ENCODE measurements at places on chromosomes 7 and 10.

- DNase-seq = no peak
These were observed 35.3 kb upstream of the EGR2 start for GRCh38 chr10:62851442-62851841.

DNA sequence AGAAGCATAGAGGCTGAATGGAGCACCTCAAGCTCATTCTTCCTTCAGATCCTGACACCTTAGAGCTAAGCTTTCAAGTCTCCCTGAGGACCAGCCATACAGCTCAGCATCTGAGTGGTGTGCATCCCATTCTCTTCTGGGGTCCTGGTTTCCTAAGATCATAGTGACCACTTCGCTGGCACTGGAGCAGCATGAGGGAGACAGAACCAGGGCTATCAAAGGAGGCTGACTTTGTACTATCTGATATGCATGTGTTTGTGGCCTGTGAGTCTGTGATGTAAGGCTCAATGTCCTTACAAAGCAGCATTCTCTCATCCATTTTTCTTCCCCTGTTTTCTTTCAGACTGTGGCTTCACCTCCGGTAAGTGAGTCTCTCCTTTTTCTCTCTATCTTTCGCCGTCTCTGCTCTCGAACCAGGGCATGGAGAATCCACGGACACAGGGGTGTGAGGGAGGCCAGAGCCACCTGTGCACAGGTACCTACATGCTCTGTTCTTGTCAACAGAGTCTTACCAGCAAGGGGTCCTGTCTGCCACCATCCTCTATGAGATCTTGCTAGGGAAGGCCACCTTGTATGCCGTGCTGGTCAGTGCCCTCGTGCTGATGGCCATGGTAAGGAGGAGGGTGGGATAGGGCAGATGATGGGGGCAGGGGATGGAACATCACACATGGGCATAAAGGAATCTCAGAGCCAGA, 31.0 kb downstream of the PRSS2 start:
- DNase-seq = no peak

DNA sequence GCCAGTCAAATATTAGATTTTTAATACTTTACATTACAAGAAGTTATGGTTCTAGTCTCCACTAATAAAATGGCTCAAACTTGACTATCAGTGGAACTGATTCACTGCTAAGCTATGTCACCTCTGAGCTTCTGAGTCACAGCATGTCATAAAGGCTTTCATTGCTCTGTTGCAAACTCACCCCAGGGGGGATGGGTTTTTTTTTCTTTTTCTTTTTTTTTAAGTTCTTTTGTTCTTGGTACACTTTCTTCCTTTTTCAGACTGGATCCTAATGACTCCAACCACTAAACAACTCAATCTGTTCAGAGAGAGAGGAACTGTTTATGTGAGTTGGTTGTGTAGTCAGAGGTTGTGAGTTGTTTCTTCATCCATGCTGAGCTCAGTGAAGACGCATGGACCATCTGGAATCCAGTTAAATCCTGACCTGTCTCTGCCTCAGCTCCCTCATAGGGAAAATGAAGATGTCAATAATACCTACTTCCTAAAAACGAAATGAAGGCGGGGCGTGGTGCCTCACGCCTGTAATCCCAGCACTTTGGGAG, 11.0 kb downstream of the MYOF start:
- DNase-seq = no peak

DNA sequence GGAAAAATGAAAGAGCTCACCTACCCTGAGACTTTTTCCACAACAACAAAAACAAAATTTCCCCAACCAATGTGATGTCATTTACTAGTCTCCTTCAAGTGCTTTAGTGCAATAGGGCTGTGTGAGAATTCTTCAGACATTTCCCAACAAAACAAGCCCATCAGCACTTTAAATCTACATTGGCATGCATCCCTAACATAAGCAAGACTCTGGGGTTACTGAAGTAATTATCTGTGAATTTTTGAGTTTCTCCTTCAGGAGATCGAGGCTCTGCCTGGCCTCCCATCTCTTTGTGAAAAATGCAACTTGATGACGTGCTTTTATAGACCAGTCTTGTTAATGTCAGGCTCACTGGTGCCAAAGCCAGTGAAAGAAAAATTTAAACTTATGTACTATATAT, 255.6 kb downstream of the GFRA1 start:
- DNase-seq = no peak

DNA sequence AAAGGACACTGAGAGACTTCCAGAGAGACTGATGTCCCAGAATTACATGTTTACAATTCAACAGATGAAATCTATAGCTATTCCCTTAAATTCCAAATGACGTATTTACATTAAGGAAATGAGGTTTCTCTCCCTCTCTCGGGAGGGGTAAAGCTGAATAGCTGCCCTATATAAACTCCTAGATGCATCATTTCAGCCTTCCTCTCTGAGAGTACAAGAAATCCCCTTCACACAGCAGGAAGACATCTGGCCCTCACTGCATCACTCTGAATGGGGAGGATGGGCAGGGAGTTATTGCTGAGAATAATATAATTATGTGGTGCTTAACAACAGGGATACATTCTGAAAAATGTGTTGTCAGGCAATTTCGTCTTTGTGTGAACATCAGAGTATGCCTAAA, 11.0 kb downstream of the POT1 start:
- no peak for DNase-seq

- DNase-seq = no peak
These were observed 269.5 kb downstream of the TSPAN12 start for GRCh38 chr7:120588416-120588815.

- DNase-seq = no peak
These were observed 904 bp upstream of the DPYSL4 start for GRCh38 chr10:132185601-132186487.

DNA sequence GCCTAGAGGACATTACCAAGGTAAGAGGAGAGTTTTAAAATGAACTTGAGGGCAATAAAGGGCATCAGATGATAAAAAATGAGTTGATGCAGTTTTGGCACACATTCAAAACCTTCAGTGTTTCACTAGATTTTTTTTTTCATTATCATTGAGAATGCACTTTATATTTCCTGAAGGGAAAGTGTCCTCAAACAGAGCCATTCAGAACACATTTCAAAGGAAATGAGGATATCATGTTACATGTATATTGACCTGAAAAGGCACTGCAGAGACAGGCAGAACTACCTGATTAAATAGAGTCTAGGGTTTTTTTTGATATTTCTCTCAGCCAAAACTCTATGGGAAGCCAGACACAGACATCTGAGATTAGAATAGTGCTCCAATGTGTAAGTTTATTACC, 454.0 kb downstream of the NEBL start:
- no peak for DNase-seq

GRCh38 chr10:34644224-34644623, 170.9 kb downstream of the PARD3 start:
- no peak for DNase-seq

DNA sequence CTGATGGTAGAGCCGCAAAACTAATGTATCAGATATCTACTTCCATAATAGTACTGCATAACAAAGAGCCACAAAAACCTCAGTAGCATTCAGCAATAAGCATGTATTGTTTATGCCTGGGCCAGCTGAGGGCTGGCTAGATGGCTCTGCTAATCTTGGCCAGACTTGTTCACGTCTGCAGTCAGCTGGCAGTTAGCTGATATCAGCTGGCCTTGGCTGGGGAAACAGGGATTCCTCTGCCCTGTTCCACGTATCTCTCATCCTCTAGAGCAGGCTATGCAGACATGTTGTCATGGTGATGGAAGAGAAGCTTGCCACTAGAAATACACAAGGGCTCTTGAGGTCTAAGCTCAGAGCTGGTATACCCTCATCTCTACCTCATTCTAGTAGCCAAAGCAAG, 62.9 kb downstream of the GRM8 start:
- no peak for DNase-seq

GRCh38 chr10:9645404-9645803, 1372.3 kb upstream of the CELF2 start:
- DNase-seq = no peak

DNA sequence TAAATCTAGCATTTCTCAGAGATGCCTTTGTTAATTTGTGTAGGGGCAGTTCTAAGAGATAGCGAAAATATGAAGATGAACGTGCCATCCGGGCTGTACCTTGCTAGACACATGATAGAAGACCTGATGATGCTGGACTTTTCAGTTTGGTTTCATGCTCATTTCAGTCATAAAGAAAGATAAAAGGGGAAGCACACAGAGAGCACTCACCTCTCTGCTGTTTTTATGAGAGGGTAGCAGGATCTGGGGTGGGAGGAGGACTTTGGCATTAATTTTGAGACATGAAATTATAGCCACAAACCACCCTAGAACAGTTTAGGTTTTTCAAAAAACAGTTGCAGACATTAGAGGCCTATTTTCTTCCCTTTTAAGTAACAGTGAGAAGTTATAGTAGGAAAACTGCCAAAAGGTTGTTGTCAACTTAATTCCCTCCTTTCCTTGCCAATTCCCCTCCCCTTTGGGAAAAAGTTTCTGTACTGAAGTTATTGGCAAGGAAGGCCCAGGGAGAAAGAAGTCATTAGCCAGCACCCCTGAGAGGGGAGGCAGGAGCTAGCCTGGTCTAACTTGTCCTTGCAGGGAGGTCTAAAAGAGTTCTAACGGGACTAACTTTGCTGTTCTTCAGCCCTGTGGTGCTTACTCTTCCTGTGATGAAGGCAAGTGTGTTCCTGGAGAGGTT, 2.6 kb downstream of the ST7 start:
- DNase-seq = no peak

GRCh38 chr7:103048833-103049232, 25.8 kb downstream of the FBXL13 start:
- DNase-seq = no peak

GRCh38 chr7:50304129-50304910, at the start of gene IKZF1:
TSS of gene IKZF1 (plus strand) at chr7:50304716. CDS start at chr7:50319062, 14,346 bp downstream.
- no peak for DNase-seq

- no peak for DNase-seq
These were observed 267.5 kb upstream of the SP4 start for GRCh38 chr7:21160401-21160800.

DNA sequence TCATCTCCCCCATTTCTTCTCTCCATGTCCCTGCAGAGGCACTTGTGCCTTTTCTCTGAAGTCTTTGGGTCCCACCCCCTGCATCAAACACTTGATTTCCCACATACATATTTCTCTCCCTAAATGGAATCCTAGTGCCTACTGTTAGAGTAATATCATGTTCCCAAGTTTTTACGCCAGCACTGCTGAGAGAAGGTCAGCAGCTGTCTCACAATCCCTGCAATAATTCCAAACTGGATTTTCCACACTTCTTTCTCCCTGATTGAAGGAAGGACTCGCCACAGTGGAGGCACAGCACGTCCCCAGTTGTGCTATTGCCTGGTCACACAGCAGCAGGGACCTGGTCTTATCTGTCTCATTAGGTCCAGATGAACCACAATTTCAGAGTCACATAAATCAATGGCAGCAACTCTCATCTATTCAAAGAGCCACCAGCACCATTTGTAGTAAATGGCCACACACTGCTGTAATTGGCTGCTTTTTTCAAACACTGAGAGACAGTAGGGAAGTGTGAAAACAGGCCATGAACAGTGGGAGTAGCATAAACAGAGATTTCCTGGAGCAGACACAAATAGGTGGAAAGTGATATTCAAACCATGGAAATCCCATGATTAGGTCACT, 605.5 kb downstream of the XPNPEP1 start:
- no peak for DNase-seq

DNA sequence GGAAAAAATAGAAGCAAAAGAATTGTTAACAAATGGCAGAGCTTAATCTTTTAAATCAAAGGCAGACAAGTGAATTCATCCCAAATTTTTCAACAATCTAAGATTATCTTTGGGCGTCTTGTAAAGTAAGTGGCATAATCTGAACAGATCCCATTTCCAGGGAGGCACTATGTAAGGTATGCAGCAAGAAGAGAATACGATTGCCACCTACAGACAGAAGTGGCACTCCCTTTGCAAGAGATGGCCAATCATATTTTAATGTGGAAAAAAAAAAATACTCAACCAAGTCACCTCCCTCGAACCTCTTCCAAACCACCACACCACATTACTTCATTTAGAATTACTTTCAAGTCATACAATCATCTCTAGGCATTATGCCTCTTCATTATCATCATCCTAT, 4.0 kb downstream of the GFRA1 start:
- no peak for DNase-seq

DNA sequence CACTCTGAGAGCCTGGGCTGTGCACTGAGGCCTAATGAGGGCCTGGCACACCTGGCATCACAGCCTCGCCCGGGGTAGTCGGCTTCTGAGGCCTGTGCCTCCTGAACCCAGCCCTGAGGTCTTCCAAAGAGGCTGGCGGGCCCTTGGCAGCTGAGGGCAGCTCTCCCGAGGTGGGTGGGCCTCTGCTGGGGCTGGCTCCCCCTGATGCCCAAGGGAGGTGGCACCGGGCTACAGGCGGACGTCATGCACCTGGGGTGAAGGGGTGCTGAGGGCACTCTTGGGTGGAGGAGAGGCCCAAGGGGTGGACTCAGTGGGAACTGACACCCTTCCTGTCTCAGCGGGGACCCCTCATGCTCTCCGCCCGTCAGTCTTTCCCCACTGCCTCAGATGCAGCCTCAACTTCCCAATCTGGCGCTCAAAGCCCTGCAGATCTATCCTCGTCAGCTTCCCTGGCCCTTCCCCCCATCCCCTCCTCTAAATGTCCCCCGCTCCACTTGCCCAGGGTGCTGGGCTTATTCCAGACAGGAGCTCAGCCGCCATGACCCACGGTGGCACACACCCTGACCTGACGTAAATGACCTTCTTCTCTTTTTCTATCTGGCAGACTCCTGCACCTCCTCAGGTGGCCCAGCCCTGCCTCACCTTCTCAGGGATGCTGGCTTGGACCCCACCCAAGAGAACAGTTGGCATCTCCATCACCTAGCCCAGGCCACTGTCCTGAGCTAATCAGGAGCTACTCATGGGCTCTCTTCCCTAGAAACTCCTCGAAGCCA, 38.2 kb downstream of the MYL10 start:
- no peak for DNase-seq

DNA sequence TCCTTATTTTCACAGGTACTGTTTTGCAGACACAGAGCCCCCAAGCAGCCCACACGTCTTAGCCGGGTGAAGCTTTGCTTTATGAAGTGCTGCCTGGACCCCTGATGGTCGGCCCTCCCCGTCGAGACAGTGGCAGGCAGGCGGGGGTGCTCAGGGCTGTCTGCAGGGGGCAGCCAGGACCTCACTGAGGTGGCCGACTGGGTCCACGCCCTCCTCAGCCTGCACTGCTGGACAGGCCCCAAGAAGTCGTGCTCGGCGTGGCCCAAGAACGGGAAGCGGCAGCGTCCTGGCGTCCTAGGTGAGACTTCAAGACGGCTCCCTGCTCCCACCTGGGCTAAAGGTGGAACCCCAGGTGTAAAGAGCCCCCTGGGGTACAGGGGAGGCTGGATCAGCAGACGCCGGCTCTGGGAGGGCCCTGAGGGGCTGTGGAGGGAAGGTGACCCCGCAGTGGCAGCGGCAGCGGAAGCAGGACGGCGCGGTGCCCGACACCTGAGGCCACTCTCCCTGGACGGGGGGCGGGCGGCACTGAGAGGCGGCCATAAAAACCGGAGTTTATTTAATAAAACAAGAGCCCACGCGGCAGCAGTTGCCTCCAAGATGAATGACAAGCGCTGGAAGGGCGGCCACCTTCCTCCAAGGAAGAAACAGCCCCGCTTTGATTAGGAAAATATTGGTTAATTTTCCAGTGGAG, 179.4 kb downstream of the ELFN1 start:
- no peak for DNase-seq

Measured in stimulated activated CD8-positive, alpha-beta memory T cell treated with anti-CD3 and anti-CD28 coated beads, Interleukin-4, amount 100 ng/mL, for 1 hour (primary cell).